Activated T-cell treated with anti-CD3 and anti-CD28 coated beads for 24 hours (primary cell): ENCODE measurements at places on chromosomes 1 and 21.

DNA sequence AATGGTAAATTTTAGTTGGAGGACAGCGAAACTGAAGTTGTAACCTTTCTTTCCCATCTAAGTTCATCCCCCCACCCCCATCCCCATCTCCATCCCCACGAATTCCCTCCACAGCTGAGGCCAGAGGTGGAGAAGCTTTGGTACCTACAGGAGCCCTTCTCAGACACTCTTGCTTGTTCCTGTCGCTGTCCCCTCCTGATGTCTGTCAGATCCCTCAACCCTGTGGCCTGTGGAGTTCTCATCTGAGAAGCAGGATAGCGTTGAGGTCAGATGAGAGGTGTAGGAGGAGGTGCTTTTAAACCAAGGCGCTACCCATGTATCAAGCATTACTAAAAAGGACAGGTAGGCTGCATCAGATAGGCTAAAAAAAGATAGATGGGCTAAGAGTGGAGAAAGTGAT, 769 bp downstream of the NTPCR start:
- no peak for DNase-seq

DNA sequence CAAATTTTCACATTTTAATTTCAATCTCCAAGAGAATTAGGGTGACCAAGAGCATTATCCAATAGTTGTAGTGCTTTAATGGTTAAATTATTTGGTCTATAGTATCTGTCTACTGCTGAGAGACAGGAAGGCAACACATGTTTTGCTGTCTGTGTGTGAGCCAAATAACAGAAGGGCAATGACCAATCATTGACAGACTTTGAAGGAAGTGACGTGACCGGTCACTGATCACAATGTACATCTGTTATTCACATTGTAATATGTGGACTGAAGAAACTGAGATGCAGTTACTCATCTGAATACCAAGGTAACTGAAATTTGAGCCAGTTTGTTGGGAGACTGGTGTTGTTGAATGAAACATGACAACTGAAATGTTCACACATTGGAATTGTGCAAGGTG, 196.7 kb downstream of the LRRC40 start:
- no peak for DNase-seq

DNA sequence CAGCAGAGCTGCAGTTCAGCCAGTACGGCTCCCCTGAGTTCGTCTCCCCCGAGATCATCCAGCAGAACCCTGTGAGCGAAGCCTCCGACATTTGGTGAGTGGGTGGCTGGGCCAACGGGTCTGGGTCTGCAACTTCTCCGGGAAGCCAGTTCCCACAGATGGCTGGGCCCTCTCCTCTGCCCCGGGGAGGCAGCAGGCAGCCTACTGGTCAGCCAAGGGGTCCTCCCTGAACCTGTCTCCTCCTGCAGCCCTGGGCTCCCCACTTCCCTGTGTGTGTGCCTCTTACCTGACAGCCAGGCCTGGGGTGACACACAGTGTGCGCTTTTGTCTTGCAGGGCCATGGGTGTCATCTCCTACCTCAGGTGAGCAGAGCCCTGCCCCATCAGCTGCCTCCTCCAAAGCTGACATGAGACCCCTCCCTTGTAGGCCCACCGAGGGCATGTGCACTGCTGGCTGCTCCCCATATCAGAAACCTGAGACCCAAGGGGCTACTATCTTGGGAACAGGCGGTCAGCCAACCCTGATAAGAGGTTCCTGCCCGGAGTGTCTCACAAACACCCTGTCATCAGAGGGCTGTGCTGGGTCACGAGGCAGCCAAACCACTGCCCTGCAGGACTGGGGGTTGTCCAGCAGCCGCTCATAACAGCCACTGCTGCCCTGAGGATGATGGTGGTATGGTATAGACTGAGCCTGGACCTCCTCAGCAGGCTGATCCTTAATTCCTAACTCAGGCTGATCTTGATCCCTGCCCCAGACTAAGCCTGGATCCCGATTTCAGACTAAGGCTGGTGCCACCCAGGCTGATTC, 37.6 kb downstream of the TRIM11 start:
- DNase-seq: no peak

- DNase-seq: no peak
Observed at GRCh38 chr1:65524931-65525265, 104.4 kb downstream of the LEPR start.

- DNase-seq: no peak
Observed at GRCh38 chr1:199041173-199041914, 402.5 kb downstream of the PTPRC start.

DNA sequence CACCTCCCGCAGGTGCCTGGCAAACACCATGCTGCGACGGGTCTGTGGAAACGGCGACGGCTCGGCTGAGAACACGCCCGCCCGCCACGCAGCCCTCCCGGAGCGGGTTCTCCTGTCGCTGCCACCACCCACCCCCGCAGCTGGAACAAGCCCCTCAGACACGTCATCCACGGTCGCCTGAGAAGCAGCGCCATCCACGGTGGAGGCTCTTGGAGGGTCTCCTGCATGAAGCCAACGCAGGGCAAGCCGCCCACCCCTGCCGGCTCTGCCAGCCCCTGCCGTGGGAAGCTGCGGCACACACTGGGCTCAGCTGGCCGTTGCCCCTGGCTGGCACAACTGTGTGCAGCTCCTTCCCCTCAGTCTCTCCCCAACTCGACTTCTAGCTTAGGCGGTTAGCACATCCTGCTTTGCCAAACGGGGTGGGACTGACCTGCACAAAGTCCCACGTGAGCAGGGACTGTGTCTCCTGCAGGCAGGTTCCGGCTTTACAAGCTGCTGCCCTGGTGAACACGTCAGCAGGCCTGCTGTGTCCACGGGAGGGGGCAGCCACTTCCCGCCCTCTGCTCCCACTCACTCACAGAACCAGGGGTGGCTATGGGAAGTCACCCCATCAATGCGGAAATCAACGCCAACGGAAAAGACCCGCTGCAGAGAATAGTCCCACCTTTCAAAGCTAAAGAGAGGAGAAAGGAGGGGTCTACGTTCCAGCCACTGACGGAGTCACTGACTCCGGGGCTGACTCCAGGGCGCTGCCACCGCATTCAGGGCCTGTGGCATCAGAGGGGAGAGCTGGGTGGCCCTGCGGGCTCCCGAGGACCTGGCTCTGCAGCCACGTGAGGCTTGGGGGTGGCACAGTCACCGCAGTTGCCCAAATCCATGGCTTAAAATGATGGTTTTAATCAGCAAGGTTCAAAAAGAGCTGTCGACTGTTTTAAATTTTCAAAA, 10.3 kb downstream of the POFUT2 start:
- DNase-seq: no peak

DNA sequence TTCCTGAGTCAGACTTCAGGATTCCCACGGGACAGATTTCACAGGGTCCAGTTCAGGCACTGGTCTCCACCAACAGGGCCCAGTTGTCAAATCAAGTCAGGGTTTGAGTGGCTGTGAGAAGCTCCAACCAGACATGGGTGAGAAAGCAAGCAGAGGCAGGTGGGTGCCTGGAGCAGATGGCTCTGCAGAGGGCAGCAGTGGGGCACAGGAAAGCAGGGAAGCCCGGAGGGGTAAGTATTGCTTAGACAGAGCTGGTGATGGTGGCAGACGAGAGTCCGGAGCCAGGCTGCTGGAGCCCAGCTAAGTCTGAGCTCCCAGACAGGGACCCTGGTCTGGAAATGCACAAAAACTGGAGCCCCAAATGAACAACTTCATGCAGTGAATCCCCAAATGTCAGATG, 40.4 kb downstream of the RIMS3 start:
- no peak for DNase-seq

GRCh38 chr1:164563721-164564360, 4.9 kb downstream of the PBX1 start:
- no peak for DNase-seq

DNA sequence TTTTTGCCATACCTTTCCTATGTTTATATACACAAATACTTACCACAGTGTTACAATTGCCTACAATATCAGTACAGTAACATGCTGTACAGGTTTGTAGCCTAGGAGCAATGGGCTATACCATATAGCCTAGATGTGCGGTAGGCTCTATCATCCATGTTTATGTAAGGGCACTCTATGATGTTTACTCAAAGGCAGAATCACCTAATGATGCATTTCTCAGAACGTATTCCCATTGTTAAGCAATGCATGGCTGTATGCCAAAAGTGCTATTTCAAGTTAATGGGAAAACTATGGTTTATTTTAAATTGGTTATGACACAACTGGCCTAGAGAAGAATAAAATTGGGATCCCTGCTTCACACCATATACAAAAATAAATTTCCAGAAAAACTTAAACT, 36.9 kb upstream of the DISP1 start:
- DNase-seq: no peak

GRCh38 chr1:159187033-159187432, 15.6 kb downstream of the CADM3 start:
- DNase-seq: no peak

DNA sequence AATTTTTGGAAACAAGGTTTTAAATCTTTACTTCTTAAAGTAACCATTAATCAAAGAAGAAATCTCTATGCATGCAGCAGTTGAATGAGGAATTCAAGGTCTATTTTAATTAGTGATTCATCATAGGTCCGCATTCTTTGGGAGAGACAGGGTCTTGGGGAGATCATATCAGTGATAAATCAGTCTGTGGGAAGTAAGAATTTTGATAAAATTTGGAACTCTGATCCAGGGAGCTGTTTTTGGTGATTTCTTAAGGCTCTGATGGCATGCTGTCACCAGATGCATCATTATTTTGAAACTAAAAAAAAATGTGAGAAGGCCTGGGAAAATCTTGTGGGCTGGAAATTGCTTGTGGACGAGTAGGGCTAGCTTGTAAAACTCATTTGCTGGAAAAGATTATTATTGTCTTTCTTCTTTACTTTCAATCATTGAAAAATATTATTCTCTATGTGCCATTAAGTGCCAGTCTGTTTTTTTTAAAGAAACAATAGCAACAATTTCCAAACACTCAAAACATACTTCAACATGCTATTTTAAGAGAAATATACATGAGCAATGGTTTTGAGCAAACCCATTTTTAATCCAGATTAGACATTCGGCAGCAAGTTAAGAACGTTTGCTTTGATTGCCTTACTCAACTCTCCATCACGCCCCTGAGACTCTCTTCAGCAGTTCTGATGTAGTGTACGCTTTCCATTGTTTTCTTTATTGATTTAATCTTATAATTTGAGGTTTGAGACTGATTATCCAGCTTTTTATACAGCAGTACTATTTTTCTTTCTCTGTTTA, 62.6 kb downstream of the ZBTB18 start:
- no peak for DNase-seq

- DNase-seq: no peak
Observed at GRCh38 chr1:203870245-203870644, 8.8 kb downstream of the SNRPE start.

GRCh38 chr1:66642992-66643391, 109.0 kb downstream of the SGIP1 start:
- DNase-seq: no peak

- no peak for DNase-seq
Observed at GRCh38 chr1:53601031-53601745, 137.8 kb downstream of the GLIS1 start.

DNA sequence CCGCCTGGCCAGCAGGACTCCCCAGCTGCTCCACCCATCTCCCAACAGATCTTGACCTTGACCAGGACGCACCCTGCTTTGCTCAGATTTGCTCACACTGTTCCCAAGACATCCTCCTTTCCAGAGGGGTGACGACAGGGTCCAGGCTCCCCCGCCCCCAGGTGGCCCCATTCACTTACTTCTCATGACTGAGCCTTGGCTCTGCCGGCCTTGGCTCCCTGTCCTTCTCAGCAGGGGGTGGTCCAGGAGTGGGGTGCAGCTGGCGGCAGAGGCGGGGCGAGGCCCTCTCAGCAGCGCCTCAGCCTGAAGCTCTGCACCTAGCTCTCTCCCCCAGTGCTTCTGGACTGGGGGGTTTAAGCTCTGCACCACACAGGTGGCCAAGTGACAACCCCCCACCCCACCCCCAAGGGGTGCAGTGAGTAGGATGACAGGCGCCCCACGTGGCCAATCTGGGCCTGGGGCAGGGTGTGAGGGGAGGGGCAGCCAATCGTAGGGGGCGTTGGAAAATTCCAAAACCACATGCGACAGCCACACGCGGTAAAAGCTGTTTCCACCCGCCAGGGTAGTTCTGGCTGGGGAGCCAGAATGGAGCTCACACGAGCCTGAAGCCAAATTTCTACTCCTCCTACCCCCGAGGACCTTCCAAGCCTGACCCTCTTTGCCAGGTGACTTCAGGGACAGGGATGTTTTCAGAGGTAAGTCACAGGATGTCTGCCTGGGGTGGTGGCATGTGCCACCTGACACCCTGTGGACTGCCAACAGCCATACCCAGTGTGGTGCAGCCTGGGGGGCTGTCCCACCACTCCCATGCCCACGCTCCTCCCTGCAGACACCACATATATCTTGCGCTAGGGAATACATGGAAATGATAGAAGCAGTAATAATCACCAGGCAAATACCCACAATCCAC, 5.6 kb downstream of the RORC start:
- no peak for DNase-seq

DNA sequence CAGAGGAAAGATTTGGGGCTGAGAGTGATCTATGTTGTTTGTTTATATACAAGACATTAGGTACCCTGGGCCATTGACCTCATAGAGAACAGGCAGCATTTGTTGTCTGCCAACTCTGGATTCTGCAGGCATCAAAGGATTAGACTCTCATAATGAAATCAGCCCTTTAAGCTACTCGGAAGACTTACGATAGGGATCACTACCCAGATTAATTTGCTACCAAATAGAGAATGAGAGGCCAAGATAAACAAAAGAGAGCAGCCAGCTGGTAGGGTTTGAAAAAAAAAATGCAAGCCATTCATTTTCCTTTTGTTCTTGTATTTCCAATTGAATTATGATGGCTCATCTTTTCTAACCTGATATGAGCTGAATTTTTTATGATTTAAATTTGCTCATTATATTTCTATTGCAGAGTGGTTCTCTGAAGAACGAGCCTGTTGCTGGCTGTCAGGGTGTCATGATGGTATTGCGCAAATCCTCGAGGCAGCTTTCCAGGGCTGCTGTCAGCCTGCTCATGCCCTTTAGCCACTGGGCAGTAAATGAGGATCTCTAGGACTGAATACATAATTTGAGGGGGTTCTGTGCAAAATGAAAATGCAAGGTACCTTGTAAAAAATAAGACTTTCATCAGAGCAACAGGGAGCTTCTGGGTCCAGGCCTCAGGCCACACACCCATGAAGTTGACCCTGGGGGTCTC, 116.4 kb upstream of the KCNJ15 start:
- no peak for DNase-seq

DNA sequence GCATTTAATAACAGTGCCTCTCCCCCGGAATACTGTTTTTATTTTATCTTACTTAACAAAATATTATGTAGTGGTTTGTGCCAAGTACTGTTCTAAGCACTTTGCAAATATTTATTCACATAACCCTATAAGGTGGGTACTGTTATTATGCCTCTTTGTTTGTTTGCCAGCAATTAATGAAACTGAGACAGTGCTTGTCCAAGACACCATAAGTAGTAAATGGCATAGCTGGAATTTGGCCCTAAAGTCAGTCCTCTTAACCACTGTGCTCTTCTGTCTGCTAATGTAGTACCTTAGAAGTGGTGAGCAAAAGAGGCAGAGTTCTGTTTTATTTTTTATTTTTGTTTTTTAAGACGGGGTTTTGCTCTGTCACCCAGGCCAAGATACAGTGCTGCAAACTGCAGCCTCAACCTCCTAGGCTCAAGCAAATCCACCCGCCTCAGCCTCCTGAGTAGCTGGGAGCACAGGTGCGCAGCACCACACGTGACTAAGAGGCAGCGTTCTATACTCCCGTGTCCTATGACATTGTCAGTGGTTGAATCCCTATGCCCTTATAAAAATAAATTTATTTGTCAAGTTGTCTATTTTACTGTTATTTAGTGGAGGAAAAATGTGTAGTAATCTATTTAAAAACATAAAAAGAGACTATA, 165.8 kb downstream of the CLEC20A start:
- no peak for DNase-seq
